GM13976 (cell line): ENCODE measurements at places on chromosomes 5 and 9.

GRCh38 chr9:8733131-8733954, 933.8 kb upstream of the DMAC1 start:
- no peak for DNase-seq

DNA sequence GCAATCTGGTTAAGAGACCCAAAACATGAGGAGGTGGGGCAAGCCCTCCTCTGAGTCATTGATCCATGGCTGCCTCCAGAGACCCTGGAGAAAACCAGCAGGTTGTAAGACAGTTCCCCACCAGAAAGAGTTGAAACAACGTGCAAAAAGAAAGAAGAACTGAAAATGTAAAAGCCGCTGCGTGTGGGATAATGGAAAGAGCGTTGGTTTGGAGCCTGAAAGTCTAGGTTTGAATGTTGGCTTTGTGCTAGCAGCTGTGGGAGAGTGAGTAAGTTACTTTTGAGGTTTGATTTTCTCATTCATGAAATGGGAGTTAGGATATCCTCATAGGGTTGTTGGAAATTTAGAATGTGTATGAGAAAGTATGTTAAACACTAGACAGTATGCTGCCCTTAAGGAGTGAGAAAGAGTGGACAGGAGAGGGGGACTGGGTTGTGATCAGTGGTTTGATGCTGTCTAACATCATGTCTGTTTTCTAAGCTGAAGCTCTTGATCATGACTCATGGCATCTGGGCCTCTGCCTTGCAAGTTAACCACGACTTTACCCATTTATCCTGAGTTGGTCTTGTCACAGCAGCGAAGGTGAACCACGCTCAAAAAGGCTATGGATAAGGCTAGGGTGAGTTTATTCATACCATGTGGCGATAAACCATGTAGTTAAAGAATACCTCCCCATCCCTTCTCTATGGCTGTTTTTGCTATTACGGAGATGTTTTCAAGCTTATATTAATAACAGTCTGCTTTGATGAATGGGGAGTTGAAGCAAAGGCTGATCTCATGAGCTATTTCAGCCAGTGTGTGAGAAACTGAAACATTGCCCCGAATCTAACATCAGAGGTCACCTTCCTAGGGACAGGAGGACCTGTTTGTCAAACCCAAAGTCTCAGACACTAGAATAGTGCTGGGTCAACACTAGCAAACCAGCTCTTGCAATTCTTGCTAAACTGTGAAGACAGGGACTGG, 41.3 kb downstream of the ZNF366 start:
- peak; percentile 57 for DNase-seq

GRCh38 chr5:89003563-89004036, 120.6 kb upstream of the MEF2C start:
- DNase-seq, result no peak

GRCh38 chr9:91162311-91162710, 199.4 kb downstream of the AUH start:
- no peak for DNase-seq

GRCh38 chr5:53399926-53400697, 80.3 kb upstream of the FST start:
- no peak for DNase-seq

DNA sequence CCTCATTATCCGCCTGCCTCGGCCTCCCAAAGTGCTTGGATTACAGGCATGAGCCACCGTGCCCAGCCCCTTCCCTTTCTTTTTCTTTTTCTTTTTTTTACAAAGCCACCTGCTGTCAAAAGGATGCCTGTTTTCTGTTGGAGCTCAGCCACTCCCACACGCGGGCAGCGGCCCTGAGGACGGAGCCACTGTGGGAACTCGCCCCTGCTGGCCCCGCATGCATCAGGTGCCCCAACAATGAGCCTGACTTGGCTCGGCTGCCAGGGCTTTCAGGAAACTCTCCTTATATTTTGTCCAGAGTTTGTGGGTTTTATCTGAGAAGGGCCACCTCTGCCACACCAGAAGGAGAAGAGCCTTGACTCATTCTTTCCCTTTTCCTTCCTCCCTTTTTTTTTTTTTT, 37.1 kb upstream of the LRRC14B start:
- no peak for DNase-seq
